Skin of body (tissue), 3 donors: ENCODE measurements at places on chromosomes 4 and X. TPM values are rescaled to one million over a fixed set of nuclear protein-coding genes. Genes with fewer than 3 reads are reported as not detected.

DNA sequence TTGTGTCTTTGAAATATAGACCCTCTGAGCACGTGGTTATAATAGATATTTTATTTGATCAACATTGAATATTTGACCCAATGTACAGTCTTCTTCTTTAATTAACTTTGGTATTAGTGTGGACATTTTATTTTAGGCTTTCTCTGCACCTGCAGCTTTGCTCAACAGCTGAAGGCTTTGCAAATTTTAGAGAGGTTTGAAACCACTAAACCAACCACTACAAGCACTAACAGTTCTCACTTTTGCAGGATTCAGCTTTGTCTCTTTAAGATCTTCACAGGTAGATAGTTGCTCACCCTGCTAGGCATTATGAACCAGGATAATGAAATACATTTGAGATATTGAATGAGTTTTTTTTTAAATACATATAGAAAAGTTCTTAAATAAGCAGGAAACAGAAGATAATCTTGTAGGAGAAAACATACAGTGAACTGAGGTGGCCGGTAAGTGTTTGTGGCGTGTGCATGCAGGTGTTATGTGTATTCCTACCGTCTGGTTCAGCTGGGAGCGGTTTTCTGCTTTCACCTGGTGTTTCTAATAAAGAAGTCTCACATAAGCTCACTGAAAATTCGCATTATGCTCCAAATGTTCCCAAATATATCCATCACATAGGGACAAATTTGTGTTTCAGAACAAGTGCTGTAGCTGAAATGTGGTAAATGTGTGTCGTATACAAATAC lies 1508.3 kb upstream of the TENM3 start:
- no peak for DNase-seq

GRCh38 chr4:74338792-74339333 lies 26.1 kb upstream of the EREG start:
- no peak for DNase-seq

GRCh38 chrX:70043685-70044084 lies 6.1 kb downstream of the AWAT2 start:
- DNase-seq: no peak

DNA sequence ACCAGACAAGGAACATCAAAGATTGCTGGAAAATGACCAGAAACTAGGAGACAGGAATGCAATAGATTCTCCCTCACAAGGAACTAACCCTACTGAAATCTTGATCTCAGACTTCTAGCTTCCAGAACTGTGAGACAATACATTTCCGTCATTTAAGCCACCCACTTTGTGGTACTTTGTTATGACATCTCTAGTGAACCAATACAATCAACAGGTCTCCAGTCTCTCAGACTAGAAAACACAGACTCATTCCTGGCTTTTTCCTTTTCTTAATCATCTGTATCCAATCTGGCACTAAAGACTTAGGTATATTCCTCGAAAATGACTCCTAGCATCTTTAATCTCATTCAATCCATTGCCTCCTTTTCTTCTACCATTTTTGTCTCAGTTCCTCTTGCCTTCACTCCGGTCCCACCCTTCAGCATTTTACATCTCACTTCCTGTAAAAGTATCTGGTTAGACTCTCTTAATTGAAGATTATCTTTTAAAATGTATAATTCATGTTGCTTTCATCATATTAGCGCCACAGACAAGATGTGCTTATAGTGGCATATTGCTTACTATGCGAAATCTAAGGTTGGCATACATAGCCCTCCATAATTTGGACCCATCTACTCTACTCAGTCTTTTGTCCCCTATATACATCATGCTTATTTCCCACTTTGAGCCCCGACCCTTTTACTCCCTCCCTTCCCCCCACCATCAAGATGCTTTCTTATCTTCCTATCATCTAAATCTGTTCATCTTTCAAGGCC lies 250.0 kb downstream of the ENOX2 start:
- no peak for DNase-seq

DNA sequence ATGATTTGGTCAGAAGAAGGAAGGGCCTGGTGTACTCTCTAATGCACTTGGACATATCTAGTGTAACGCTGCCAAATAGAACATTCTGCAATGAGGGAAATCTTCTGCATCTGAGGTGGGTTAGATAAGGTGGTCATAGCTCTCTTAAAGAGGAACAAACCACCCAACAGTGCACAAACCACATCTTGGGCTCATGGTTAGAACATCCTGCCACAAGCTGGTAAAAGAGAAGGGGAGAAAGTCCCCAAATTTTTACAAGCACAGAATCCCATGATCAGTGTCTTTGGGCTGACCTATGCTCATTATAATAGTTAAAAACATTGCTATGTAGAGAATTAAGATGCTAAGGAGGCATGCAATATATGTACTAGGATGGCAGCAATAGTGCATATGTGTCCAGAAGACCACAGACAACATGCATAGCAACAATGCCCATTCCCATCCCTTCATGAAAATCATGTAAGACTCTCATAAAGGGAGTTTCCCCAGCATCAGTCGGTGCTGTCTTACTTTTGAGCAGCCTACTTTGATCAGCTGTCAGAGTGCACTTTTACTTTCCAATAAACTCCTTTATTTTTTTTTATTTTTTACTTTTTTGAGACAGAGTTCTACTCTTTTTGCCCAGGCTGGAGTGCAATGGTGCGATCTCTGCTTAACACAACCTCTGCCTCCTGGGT lies 99.7 kb upstream of the SLC7A11 start:
- no peak for DNase-seq

DNA sequence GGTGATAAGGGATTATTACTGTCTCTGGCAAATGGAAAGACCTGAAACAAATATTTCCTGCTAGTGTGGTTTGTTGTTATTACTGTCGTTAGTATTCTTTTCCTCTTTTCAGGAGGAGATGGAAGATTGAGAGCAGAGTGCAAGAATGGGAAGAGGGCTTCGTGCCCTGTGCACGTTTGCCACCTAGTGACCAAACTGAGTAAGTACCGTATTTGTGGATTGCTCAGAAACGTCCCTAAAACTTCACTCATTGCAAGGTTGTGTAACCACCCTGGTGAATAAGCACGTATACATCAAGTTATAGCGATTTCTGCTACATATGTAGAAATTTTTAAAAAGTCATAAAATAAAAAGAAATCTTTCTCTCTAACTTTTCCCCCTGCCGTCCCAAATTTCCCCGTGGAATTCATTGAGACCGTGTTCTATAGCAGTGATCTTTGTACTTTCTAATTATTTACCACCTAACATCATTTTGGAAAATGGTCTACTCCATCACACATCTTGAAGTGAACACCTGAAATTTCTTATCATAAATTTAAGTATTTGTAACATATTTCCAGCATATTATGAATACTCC lies 24.3 kb downstream of the LINC00632 start:
- peak; percentile 15 for DNase-seq

DNA sequence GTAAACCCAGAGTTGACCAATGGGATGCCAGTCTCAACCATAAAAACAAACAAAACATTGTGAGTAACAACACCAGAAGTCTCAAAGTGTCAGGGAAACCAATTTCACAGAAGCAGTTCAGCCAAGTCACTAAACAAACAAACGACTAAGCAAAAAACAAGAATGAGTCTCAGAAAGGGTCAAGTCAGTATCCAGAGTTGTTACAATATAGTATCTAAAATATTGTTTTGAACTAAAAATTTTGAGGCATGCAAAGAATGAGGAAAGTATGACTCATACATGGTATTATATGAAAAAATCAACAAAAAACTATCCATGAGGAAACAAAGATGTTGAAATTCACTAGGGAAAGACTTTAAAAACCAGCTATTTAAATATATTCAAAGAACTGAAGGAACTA lies 70.6 kb downstream of the AR start:
- no peak for DNase-seq

- DNase-seq: peak; percentile 62
Measured at GRCh38 chr4:22097596-22097995, 149.0 kb upstream of the KCNIP4 start.

- no peak for DNase-seq
Measured at GRCh38 chr4:120918788-120919187, 3.7 kb downstream of the PRDM5 start.

GRCh38 chr4:66837279-66837922 lies 707.9 kb downstream of the CENPC start:
- no peak for DNase-seq

GRCh38 chr4:138199568-138200235 lies 42.4 kb downstream of the SLC7A11 start:
- no peak for DNase-seq

DNA sequence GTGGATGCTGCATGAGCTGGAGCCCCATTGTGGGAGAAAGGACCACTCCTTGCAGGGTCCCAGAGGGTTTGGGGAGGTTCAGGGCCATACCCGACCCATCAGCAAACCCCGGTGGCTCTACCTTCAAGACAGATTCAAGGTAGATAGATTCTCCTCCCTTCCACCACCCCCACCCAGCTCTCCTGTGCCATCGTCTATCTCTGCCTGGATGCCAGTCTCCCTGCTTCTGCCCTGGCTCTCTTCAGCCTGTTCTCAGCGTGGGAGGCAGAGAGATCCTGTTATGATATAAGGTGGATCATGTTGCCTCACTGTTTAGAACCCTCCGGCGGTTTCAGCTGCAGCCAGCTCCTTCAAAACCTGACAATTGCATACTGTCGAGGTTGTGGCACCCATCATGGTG lies 5.4 kb downstream of the LAGE3 start:
- DNase-seq: no peak

DNA sequence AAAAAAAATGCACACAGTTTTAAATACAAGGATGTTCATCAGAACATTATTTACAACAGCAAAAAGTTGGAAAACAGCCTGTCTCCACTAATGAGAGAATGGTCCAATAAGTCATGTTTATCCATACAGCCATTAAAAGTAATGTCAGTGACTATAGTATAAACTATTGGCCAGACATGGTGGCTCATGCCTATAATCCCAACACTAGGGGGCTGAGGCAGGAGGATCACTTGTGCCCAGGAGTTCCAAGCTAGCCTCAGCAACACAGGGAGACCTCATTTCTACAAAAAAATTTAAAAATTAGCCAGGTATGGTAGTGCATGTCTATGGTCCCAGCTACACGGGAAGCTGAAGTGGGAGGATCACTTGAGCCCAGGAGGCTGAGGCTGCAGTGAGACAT lies 48.1 kb upstream of the IL13RA1 start:
- no peak for DNase-seq

DNA sequence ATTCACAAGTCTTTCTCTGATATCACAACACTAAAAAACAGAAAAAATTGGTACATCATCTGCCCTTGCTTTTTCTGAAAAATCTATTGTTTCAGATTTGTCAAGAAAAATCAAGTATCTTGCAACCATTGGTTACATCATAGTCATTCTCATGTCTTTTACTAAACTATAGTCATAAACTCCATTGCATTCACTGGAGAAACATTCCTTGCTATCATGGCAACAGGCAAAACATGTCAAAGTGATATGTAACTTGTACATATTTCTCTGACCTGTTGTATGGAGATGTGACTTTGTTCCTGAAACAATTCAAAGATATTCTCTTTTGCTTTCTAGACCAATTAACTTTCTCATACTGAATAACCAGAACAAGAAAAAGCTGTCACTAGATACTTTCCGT lies 121.9 kb upstream of the ANK2 start:
- DNase-seq: peak; percentile 12

- DNase-seq: no peak
Measured at GRCh38 chrX:110172215-110172614, 145.7 kb downstream of the AMMECR1 start.

- no peak for DNase-seq
Measured at GRCh38 chr4:145545031-145545430, 63.4 kb downstream of the SMAD1 start.

DNA sequence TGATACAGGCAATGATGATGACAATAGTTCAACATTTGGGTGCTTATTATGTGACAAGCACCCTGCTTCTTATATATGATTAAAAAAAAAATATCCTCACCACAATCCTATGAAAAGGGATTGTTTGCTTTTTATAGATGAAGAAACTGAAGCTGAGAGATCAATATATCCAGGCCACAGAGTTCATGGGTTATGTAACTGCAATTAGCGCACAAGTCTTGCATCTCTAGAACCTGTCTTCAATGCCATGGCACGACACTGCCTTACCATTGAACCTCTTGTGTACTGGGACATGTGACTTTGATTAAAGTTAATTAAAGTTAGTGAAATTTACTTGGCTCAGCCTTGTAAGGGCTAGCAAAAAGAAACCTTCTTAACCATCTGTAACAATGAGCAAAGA lies 599.7 kb downstream of the ADGRL3 start:
- no peak for DNase-seq

GRCh38 chr4:93561842-93562241 lies 266.7 kb upstream of the ATOH1 start:
- peak; percentile 44 for DNase-seq

DNA sequence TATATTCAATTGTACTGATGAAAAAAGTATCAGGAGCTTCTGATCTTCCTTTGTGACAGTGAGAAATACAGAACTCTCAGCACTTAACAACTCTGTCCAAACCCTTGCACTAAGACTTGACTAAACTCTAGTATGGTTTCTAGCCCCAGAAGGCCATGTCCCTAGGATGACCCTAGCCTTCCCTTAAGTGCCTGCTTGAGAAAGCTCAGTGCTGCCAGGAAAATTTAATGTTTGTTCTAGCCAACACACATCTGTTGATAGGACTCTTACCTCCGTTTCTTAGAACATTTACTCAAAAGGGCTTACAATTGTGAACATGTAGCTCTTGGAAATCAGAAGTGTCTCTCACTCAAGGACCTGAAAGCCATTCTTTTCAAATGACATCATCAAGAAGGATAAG lies 1055.2 kb upstream of the FTHL17 start:
- no peak for DNase-seq

GRCh38 chrX:67787196-67787595 lies 243.4 kb downstream of the AR start:
- no peak for DNase-seq

GRCh38 chrX:926070-926469 lies 286.4 kb downstream of the CRLF2 start:
- no peak for DNase-seq

The AMBN gene
- total RNA-seq: not detected

The PLAC8 gene
- 10.5 TPM for total RNA-seq

The SMIM14 gene
- 23.9 TPM for total RNA-seq

The BRS3 gene
- not detected for total RNA-seq

The P2RY10 gene
- 1.3 TPM for total RNA-seq

The CSAG3 gene
- not detected for total RNA-seq

The MAGEB1 gene
- not detected for total RNA-seq

The TBC1D8B gene
- total RNA-seq: 16.9 TPM

The FAT1 gene
- total RNA-seq: 171 TPM

The DDIT4L gene
- 8.5 TPM for total RNA-seq

The MSL3 gene
- total RNA-seq: 12.4 TPM

The C4orf36 gene
- total RNA-seq: 1.9 TPM

The PRDM8 gene
- total RNA-seq: 0.59 TPM

The ADRA2C gene
- 0.79 TPM for total RNA-seq
